KG1 (cell line): ENCODE measurements at places on chromosomes 6 and 20.
A peak's percentile ranks its signal among the peaks of the same experiment; 100 is the strongest.

DNA sequence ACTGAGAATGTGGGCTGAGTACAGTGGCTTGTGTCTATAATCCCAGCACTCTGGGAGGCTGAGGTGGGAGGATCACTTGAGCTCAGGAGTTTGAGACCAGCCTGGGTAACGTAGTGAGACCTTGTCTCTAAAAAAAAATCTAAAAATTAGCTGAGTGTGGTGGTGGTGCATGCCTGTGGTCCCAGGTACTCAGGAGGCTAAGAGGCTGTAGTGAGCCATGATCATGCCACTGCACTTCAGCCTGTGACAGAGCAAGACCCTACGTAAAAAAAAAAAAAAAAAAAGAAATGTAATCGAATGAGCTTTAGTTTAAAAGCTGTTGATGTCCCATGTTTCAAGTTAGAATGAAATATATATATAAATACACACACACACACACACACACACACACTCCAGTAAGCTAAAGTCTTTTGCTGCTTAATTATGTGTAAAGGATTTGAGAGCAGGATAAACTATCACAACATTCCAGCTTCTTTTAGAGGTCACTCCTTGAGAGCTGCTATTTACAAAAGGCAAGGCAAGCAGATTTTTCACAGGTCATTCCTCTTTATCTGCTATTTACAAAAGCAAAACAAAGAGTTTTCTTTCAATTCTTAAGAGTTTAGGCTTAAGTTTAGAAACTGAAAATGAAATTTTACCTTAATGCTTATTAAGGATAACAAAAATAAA, 4.7 kb upstream of the MICAL1 start:
- no peak for DNase-seq

DNA sequence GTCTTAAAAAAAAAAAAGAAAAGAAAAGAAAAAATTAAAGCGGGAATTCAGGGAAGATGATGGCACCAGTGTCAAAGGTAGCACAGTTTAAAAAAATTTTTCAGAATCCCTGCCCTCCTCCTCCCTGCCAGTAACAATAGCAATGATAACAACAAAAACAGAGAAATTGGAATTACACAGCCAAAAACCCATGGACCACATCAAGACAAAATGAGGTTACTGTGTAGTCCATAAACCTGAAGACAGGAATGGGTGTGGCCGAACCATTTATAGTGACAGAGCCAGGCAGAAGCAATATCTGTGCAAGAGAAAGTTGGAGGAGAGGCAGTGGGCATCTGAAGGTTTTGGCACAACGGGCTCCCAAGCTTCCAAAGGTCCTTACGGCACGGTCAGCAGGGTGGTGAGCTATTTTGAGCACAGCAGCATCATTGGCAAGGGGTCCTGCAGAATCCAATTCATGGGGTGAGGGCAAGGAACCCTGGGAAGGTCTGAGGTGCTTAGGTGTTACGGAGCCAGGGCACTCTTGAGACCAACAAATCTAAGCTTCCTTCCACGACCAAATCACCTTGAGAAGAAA, 202.3 kb downstream of the GMPR start:
- no peak for DNase-seq

GRCh38 chr20:52127309-52127708, 64.3 kb downstream of the ZFP64 start:
- peak; percentile 35 for DNase-seq

- no peak for DNase-seq
These were observed 39.0 kb downstream of the MAS1 start for GRCh38 chr6:159929819-159930218.

DNA sequence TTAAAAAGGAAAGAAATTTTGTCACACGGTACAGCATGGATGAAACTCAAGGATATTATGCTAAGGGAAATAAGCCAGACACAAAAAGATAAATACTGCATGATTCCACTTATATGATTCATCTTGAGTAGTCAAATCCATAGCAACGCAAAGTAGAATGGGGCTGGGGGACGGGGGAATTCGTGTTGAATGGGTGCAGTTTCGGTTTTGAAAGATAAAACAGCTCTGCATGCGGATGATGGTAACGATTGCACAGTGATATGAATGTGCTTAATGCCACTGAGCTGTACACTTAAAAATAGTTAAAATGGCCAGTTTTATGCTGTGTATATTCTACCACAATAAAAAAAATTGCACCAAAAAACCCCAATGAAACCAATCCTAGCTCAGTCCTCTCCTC, 52.9 kb upstream of the SIRPA start:
- DNase-seq, result no peak

DNA sequence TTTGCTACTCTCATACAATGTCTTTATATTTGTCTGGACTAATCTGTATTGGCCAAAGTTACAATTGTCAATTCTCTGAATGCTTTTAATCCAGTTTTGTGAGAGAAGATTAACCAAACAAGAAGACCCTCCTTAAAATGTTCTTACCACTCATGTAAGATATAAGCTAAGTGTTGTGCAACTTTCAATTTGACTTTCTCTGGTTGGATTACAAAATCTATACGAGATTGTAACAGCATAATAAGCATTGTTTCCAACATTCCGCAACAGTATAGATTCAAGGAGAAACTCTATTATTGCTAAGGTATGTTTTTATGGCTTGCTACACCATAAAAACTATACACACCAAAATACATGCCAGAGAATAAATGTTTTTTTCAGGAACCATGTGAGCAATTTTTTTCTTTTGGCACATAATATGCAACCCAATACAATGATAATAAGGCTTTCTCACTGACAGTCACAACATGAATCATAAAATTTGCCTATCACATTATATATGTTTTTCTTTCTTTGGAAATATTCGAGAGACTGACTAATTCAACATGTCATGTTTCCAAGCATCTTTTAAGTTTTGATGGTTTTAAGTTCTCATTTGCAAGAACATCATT, 12.2 kb upstream of the TRPC4AP start:
- no peak for DNase-seq
